ENCODE measurements at places on chromosomes 11 and 22.
A peak's percentile ranks its signal among the peaks of the same experiment; 100 is the strongest.

DNA sequence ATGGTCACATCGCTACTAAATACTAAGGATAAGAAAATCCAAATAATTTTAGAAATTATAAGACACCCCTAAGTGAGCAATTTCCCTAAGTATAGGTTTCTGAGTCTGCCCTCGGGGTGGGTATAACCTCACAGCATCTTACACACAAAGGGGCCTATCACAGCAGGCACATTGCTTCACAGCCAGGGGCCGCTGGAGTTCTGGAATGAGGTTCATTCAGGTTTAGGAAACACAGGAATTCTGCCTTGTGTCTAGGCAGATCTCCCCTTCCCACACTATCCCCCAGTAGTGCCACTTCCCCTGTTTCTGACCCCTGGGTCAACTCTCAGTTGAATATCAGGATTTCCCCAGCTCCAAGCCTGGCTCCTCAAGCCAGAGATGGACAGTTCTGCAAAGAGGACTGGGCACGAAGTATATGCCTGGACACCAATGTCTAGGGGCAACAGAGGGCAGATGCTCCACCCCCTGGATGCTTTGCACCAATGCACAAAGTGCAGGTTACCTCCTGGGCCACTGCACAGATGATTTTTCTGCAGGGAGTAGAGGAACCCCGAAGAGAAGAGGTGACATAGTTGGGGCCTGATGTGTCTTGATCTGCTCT, 11.4 kb downstream of the TUBA8 start:
- DNase-seq, result no peak

DNA sequence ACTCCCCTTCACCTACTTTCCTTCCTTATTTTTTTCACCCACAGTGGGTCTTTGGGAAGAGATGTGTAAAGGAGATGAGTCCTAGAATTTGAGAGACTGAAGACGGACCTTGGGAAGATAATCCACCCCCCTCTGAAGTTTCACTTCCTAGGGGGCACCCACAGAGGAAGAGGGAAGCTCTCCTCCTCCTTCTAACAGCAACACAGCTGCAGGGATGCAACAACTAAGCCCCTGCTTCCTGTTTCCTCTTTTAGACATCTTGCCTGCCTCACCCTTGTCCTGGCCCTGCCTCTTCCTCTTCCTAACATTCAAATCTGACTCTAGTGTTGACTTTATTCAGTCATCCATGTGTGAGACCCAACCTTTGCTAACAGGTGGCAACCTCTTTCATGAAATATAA, 424.6 kb downstream of the BUD13 start:
- DNase-seq, result no peak

GRCh38 chr11:4539603-4540219, 5.3 kb upstream of the OR52M1 start:
- peak; percentile 28 for DNase-seq

DNA sequence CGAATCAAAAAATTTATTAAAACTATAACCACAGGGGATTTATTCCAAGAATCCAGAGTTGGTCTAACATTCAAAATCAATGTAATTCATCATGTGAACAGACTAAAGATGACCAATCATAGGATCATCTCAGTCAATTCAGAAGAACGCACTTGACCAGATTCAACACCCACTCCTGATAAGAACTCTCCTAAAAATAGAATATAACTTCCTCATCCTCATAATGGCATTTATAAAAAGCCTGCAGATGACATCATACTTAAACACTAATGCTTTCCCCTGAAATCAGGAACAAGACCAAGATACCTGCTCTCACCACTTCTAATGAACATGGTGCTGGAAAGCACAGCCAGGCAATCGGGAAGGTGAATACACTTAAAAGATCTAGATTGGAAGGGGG, 10.5 kb upstream of the MUC2 start:
- no peak for DNase-seq

- DNase-seq, result no peak
Measured at GRCh38 chr11:36110668-36111410, 167.0 kb downstream of the LDLRAD3 start.

GRCh38 chr22:29710922-29711593, 8.7 kb upstream of the CABP7 start:
- peak; percentile 74 for DNase-seq

DNA sequence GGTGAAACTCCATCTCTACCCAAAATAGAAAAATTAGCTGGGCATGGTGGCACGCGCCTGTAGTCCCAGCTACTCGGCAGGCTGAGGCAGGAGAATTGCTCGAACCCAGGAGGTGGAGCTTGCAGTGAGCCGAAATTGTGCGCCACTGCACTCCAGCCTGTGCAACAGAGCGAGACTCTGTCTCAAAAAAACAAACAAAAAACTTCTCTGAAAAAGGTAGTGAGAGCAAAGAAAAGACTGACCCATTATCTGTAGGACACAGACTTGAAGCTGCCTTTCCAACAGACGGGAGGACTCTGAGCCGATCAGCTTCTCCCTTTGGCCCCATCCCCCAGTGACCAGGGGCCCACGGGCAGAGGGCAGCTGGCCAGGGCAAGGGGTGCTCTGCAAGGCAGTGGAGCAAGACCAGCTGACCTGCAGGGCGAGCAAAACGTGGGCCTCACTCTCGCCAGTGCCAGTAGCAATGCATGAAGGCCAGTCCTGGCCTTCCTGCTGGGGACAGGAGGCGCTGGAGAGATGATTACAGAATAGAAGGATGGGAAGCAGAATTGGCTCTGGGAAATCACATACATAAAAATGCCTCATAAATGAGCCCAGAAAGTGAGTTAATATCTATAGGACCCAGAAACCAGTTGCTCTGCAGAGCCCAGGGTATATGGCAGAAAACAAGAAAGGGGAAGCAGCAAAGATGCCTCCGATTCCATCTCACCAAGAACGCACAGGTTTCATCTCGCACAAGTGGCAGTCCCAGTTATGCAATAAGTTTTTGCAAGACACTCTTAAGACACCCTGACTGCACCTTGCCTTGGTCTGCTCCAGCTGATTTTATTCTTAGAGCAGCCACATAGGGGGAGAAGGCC, 2.8 kb downstream of the EHD1 start:
- DNase-seq, result no peak

GRCh38 chr11:121352251-121352891, 59.8 kb downstream of the SC5D start:
- no peak for DNase-seq

- peak; percentile 62 for DNase-seq
Measured at GRCh38 chr11:119356349-119357031, 10.0 kb upstream of the MFRP start.

GRCh38 chr11:17828311-17828751, 93.8 kb downstream of the KCNC1 start:
- DNase-seq, result no peak

DNA sequence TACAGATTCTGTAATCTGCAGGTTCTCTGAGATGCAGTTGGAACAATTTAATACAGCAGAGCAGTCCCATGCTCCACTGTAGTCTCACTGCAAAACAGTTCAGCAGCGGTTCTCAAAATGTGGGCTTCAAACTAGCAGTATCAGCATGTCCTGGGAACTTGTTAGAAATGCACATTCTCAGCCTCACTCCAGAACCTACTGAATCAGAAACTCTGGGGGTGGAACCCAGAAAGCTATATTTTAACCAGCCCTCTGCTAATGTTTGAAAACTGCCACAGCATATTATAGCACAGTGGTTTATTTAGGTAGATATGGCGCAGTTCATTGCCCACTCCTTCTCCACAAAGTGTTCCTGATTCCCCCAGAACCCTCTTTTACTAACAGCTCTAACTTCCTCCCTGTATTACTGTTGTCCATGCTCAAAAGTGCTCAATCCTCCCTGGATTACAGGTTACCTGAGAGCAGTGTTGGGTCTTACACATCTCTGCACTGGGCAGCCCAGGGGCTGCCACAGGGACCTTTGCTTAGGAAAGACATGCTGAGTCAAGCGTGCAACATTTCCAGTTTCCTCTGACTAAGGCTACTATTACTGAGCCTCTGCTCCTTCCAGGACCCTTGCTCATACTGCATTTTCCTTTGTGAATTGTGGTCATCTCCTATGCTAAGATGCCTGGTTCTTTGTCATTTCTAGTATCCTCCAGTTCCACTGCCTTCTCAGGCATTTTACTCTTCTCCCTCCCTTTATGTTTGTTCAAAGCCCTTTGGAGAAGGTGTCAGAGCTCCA, 7.7 kb upstream of the DGAT2 start:
- peak; percentile 52 for DNase-seq

GRCh38 chr22:35021161-35021560, 44.8 kb upstream of the ISX start:
- no peak for DNase-seq

DNA sequence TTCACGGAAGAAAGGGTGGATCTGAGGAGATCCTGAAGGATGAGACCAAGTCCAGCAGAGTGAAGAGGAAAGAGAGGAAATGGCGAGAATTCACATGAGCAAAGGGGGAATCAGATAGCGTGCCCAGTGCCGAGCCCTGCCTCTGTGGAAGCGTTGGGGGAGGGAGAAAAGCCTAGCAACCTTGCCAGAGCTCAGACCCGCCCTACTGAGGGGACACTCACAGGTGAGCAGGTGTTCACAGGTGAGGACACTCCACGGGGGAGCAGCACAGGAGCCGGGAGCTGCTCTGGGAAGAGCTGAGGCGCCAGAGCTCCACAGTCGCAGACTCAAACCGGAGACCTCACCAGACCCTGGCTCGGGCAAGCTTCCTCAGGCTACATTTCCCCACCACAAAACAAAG, 56.2 kb downstream of the MICAL3 start:
- DNase-seq, result no peak

- DNase-seq, result no peak
Measured at GRCh38 chr11:112612250-112612849, 348.9 kb upstream of the NCAM1 start.

GRCh38 chr11:36480833-36481232, 29.2 kb downstream of the TRAF6 start:
- DNase-seq, result no peak

DNA sequence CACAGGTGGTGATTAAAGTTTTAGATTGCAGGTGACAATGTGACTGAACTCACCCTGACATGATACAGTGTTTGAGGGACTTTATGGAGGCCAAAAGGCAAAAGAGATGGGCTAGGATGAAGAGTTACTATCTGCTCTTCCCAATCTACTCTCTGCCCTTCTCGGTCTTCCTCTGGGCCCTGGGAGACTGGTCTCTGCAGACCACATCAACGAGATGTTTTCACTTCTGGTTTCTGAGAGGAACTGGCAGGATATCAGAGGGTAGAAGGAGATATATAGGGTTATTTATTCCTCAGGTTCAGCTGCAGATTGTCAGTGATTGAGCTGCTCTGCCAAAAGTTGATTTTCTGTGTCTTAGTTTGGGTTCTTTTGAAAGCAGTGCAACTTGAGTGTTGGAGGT, 32.4 kb upstream of the CD44 start:
- DNase-seq, result no peak

DNA sequence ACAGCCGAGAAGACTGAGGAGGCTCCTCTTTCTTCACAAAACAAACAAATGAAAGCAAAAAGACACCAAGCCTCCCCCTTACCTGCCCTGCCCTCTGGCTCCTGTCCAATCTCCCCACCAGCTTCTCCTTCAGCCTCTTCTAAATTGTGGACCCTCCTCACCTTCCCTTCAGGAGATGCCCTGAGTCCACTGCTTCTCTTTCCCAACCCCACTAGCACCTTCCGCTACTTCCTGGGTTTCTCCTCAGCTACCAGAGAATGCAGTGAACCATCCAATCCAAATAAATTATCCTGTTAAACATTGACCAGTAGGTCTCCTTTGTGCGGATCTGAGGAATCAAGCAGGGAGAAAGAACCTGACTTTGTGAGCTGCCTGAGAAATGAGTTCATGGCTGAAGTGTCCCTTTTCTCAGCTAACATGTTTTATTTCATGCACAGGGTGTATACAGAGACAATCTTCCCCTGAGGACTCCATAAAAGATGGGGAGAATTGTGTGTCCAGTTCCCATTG, 63.2 kb upstream of the VPREB1 start:
- DNase-seq, result no peak

GRCh38 chr22:24894220-24894975, 52.1 kb downstream of the LHFPL7 start:
- peak; percentile 97 for DNase-seq

DNA sequence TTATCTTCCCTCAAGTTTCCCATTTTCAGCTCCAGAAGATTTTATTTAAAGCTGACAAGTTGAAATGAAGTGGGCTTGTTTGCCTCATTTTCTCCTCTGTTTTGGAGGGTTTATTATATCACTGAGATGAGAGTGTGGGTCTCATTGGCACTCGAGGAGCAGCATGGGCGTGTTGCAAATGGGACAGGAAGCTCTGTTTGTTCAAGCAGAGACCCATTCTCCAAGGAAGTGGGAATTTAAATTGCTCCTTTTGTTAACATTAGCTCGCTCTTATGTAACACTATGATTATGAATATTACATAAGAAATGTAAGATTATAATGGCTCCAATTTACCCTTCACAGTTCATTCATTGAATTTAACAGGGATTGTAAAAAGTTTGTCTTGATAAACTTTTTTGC, 317.7 kb upstream of the CTSC start:
- no peak for DNase-seq

DNA sequence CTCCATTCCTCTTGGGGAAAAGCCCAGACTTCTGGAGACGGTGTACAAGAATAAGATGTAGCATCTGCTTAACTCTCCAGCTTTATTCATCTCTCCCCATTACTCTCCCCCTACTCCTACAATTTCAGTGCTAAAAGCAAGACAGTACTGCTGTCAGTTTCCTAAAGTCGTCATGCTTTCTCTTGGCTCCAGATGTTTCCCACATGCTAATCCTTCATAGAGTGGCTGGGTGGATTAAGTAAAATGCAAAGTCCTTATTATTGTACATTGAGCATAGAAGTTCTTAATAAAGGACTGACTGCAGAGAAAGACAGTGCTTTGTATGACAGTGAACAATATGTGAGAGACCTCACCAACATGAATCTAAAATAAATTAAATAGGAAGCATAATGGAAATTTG, 142.2 kb upstream of the UBASH3B start:
- no peak for DNase-seq

DNA sequence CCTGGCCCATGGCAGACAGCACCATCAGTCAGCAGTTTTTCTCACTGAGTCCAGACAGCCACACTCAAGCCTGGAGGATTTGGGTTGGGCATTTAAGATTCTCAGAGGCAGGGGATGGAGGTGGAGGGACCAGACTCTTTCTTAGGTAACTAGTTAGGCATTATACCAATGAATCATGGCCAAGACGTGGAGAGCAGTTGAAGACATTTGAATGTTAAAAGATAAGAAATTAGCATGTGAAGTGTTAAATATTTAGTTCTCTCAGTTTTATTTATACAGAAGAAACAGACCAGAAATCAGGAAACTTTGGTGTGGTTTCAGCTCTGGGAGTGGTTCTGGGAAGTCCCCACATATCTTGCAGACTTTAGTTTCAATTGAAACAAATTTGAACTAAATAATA, 9.9 kb downstream of the GTF2H1 start:
- DNase-seq, result no peak
